Stimulated activated CD4-positive, alpha-beta T cell treated with anti-CD3 and anti-CD28 coated beads, Interleukin-15, amount 100 ng/mL, for 48 hours (primary cell): ENCODE measurements at places on chromosomes 2 and 18.

- no peak for DNase-seq
These were observed 188.6 kb upstream of the FN1 start for GRCh38 chr2:215624423-215624829.

DNA sequence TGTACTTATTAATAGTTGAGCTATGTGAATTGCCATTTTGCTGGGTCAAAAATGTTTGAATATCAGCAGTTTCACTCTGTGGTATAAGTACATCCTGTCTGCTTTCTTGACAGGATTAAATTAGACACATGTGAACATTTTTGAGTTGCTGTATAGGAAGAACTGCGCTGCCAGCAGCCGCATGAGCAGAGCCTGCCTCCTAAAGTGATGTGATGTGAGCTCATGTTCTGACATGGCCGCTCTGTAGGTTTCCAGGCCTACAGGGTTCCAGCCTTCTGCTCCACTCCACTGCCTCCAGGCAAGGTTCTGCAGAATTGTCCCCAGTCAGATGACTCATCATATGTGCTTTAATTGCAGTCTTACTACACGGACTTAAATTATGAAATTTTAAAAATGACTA, 119.7 kb upstream of the NFATC1 start:
- DNase-seq, result no peak

DNA sequence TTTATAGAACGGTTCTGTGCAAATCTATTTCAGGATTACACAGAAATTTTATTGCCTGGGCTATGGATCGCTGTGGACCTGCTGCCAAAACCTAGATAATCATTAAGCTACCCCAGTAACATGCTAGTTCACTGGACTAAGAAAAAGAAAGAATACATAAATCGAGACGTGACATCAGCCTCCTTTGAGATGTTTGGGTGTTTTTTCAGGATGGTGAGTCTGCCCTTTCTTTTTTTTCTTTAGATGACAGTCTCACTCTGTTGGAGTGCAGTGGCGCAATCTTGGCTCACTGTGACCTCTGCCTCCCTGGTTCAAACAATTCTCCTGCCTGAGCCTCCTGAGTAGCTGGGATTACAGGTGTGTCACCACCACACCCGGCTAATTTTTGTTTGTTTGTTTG, 52.0 kb downstream of the FHOD3 start:
- DNase-seq, result no peak

DNA sequence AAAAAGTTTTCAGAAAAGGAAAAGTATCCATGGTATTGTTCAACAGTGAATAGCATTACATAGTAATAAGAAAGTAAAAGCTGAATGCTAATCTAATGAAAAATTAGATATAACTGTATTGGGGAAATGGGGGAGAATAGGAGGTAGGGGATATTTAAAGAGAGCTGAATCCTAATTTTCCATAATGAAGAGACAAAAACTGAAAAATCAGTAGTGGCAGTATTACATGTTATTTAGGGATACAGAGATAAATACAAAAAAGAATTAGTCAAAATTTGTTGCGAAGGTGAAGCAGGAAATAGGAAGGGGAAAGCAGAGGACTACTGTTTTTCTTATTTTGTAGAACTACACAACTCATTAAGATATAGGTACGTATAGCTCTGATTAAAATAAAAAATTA, 9.1 kb downstream of the TANK start:
- no peak for DNase-seq
